ENCODE measurements at places on chromosomes 1 and 21. TPM values are rescaled to one million over a fixed set of nuclear protein-coding genes. Genes with fewer than 3 reads are reported as not detected.

Gene GNPAT
- 55.5 TPM for polyA plus RNA-seq

Gene BCL2L15
- polyA plus RNA-seq, result 0.08 TPM

Gene GJA8
- not detected for polyA plus RNA-seq

Gene TTLL10
- polyA plus RNA-seq, result 0.19 TPM

Gene SEMA6C
- 85.0 TPM for polyA plus RNA-seq

Gene ELAPOR1
- polyA plus RNA-seq, result 0.04 TPM

Gene KPRP
- polyA plus RNA-seq, result not detected

Gene PTPN7
- polyA plus RNA-seq, result 0.19 TPM

- DNase-seq, result no peak
Observed at GRCh38 chr1:241947354-241947753, 10.2 kb upstream of the BECN2 start.

GRCh38 chr21:34834852-34835501 lies 166.2 kb downstream of the CLIC6 start:
- DNase-seq, result no peak

- no peak for DNase-seq
Observed at GRCh38 chr1:114218361-114219171, 64.9 kb upstream of the SYT6 start.

DNA sequence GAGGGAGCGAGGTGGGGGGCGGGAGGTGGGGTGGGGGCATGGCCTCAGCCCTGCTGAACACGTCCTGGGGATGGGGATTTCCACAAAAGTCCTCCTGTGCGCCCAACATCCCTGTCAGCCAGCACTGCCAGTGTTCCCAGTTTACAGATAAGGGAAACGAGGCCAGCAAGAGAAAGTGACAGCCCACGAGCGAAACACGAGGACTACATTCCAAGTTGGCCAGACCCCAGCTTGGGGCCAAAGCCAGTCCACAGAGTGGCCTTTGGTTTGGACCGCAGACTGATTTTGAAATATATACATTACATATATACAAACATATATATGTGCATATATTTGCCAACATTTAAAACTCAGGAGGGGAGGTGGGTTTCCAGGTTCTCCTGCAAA lies 5.0 kb downstream of the FBXO2 start:
- DNase-seq, result no peak

DNA sequence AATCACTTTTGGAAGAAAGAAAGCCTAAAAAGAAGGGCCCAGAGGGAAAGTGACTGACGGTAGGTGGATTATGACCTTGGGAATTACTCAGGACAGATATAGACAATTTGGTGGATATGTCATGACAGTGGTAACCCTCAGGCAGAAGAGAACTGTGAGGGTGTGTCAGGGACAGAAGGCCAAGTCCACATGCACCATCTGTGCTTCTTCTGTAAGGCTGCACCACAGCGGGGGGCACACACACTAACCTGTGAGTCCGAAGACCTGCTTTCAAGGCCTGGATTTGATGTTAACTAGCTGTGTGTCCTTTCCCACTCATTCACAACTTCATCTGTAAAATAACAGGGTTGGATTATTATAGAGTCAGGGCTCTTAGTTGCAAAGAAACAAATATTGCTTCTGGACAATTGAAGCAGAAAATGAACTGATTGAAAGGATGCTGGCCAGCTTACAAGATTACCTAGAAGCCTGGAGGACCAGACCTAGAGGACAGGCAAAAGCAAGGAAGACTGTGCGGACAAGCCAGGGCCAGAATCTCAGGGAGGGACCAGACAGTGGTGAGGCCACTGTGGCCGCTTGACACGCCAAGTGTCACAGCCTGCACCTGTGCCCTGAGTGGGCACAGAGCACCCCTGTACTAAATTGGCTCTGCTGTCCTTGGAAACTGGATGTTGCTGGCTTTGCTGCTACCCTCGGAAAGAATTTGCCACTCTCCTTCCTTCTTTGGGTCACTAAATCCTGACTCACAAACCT lies 34.7 kb upstream of the USP24 start:
- DNase-seq, result no peak

DNA sequence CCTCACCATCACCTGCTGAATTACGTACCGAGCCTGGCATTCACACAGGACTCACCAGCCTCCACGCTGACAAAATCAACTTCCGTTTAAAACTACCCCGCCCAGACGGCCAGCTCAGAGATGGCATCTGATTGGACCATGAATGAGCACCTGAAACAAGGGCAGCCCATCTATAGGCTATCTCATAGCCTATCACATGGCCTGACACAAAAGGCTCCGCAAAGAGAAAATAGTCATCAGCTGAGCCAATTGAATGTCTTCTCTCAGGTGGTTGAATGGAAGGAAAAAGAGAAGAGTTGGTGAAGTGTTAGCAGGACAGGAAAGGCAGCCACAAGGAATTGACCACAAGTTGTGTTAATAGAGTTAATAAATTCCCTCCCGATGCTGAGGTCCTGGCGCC lies 50.6 kb upstream of the ZC3H12A start:
- DNase-seq, result no peak

GRCh38 chr1:1082776-1083415 lies 8.8 kb upstream of the RNF223 start:
- peak; percentile 17 for DNase-seq

DNA sequence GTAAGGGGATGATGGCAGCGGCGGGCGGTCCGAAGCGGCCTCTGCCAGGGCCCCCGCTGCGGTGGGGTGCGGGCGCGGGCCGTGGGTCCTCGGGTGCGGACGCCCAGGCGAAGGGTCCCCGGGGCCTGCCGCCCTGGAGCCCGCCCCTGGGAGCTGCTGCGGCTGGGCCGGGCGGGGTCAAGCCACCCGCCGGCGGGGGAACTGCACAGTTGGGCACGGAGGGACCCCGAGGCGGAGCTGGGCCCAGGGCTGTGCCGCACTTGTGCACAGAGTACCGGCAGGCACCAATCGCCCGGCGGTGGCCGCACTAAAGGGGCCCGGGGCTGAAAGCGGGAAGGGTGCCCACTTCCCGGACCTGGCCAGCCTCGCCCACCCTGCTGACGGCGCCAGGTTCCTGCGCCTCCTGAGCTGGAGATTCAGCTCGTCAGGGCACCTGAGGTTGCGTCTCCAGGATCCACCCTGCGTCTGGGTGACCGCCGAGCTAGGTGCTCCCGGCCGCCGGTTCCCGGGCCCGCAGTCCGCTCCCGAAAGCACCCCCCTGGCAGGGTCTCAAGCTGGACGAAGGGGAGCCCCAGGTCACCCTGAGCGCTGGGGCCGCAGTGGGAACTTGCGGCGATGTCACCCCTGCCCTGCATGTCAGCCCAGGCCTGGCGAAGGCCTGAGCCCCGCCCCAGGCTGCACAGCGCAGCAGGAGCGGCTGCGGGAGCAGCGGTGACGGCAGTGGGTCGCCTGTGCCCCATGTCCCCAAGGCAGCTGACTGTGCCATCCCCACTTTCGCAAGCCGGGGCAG lies 56.7 kb upstream of the ETV3 start:
- DNase-seq, result no peak

DNA sequence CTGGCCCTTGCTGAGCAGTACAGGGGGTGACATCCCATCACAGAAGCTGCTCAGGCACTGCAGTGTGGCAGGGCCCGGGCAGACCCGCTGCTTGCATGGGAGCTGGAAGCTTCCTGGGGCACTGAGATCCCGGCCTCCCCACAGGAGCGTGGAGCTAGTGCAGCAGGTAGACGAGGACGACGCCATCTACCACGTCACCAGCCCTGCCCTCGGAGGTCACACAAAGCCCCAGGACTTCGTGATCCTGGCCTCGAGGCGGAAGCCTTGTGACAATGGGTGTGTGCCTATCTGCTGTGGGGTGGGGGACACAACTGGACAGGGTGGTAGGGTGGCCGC lies 16.4 kb downstream of the FAM151A start:
- no peak for DNase-seq

DNA sequence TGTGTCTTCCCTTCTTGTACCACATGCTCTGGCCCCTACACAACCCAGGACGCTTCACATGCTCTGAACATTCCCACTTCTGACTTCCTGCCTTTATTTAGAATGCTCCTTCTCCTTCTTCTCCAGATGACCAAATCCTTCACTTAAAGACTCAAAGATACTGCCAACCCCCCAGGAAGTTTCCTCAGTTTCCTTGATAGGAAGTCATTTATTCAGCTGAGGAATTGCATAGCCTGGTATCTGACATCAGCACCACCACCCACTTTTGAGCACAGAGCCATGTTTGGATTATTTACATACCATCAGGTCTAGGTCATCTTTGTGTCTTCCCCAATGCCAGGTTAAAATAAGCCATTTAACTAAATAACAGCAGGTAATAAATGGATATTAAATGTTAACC lies 42.4 kb downstream of the GFI1 start:
- no peak for DNase-seq
